ENCODE measurements at places on chromosomes 16 and 17.

DNA sequence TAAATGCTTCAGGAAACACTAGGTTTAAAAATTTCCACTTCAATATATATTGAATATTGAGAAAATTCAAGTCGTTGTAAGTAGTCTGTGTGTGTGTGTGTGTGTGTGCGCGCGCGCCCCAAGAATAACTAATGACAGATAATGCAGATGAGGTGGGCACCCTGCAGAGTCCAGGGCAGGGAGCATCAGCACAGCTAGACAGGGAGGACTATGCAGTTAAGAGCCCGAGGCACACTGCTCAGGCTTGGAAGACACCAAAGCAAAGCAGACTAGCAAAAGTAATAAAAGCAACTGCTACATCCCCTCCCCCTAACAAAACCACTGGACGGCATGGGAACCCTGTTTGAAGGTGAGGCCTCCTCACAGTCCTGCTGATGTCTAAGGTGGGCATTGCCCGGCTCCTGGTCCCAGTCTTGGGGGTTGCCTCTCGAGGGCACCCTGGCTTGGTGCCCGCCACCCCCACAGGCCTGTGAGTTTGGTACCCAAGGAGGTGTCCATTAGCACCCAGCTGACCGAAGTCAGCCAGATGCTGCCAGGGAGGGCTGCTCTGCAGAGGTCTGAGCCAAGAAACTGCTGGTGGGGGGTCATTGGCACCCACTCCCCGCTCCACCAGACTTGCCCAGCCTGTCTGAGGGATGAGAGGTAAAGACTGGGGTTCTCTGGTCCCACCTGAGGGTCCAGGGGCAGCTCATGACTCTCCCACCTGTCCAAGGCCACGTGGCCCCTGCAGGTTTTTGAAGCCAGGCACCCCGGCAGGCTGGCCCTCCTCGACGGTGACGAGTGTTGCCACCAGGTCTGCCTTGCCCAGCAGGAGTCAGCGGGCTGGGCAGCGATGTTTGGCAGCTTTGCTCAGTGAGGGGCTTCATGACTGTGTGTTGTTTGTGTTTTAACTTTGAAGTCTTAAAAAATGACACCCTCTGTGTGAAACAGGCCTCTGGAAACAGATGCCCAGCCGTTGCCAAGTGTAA, 18.7 kb downstream of the LRRC75A start:
- DNase-seq, result no peak

DNA sequence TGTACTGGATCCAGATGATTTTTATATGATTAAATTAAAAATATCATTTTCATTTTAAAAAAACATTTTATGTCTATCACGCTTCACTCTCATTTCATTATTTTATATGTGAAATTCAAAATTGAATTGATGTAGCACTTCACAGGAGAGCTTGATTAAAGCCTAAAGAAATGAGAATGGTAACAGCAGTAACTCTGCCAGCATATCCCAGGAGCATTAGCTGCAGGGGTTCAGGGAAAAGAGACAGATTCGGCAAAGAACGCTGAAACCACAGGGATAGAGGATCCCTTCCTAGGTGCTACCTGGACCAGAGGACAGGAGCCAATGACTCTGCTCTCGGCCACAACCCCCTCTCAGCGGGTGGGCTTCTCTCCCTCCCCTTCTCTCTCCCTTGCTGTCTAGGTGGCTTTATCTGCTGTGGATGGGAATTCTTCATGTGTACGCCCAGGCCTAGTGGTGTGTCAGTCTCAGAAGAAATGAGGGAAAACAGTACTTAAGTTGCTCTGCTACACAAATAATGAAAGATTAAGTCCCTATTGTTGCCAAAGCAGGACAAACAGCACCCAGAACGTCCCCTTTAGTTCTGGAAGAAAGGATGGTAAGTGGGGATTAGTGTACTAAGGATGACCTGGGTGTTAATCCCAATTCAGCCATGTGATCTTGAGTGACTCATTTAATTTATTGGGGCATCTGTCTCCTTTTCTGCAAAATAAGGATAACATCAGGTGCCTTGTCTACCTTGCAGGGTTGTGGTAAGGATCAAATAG, 123.3 kb downstream of the CDK5R1 start:
- no peak for DNase-seq

GRCh38 chr16:84581158-84581557, 36.7 kb downstream of the COTL1 start:
- DNase-seq, result no peak

DNA sequence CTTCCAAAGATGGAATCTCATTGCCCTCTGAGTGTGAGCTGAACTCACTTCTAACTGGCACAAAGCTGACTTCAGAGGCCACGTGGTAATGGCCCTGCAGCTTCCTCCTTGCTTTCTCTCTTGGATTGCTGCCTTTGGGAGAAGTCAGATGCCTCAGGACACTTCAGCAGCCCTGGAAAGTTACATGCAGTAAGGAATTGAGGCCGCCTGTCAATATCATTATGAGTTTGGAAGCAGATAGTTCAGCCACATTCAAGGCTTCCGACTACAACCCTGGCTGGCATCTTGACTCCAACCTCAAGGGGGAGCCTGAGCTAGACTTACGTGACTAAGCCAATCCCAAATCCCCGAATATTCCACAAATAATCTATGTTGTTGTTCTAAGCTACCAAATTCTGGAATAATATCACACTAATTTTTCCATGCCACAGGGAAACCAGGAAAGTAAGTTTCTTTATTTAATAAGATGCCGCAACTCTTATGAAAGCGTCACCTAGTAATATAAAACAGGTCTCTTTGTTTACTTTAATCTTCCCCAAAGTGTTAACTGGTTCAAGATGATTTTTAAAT, 13.6 kb downstream of the CEP20 start:
- peak; percentile 72 for DNase-seq

- no peak for DNase-seq
Observed at GRCh38 chr16:62105244-62105643, 69.0 kb upstream of the CDH8 start.

- DNase-seq, result peak; percentile 90
Observed at GRCh38 chr17:4908711-4909496, 6.0 kb upstream of the CHRNE start.

DNA sequence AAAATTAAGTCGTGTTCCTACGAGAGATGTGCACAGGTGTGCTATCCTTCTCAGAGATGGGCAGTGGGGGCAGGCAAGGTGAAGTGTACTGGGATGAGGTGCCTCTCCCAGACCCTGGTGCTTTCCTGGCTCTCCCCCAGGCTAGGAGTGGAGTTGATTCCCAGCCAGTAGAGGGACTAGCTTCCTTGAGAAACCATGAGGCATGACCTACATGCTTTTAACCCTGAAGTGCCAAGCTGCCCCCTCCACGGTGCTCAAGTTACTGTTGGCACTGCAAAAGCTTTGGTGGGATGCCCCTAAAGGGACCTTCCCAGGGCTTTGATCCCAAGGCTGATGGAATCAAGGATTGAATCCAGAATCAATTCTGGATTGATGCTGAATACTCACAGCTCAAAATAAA, 47.0 kb upstream of the SREBF1 start:
- no peak for DNase-seq

DNA sequence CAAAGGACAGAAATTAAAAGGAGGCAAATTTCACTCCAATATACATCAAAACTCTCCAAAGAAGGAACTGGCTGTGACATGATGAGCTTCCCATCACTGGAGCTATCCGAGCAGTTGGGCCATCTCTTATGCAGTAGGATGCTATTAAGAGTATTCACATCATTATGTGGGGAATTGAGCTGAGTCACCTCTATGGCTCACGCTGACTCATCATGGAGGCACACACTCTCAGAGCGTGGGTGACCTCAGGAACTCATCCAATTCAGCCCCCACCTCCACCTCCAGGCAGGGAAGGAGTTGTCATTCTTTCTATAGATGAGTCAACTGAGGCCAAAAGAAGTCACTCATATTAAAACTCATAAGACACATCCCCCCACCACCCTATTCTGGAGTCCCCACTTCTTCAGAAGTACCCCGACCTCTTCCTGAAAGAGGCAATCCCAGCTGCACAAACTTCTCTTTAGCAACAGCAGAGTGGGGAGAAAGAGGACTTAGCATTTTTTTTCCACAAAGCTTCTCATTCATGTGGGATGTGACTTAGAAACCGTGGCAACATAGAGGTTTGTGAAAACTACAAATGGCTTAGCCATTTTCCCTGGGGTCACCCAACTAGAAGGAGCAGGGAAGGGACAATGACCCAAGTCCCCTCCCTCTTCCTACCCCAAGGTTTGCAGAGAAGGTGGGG, 32.5 kb downstream of the ABCC12 start:
- peak; percentile 98 for DNase-seq

GRCh38 chr16:56753410-56753809, 23.5 kb downstream of the NUP93 start:
- peak; percentile 61 for DNase-seq

DNA sequence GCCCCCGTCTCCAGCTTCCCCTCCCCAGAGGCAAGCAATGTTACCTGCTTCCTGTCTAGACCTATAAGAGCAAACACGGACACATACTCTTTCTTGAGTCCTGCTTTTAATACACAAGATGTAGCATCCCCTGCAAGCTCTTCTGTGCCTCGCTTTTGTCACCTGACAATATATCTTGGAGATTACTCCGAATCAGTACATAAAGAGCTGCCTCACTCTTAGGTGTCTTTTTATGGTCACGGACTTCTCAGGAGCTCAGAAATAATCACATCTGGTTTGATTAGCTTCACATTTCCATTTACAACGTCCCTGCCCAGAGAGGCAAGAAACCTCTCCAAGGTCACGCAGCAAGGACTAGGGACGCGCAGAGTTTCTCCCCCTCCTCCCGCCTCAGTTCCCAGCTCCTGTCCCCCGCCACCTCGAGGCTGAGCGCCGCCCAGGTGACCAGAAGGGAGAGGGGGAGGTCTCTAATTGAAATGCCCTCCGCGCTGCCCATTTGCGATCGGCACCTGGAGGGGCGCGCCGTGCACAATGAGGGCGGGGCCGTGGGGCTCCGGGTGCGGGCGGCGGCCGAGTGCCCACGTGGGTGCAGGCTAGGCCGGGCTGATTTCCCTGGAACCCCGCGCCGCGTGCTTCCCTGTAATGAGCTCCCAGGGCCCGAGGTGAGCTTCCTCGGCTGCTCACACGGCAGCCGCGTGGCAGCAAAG, 13.8 kb upstream of the SEZ6 start:
- DNase-seq, result no peak

- peak; percentile 98 for DNase-seq
Observed at GRCh38 chr17:57892820-57893595, 43.2 kb upstream of the MRPS23 start.

- DNase-seq, result no peak
Observed at GRCh38 chr17:32549559-32549958, 62.8 kb downstream of the CDK5R1 start.

DNA sequence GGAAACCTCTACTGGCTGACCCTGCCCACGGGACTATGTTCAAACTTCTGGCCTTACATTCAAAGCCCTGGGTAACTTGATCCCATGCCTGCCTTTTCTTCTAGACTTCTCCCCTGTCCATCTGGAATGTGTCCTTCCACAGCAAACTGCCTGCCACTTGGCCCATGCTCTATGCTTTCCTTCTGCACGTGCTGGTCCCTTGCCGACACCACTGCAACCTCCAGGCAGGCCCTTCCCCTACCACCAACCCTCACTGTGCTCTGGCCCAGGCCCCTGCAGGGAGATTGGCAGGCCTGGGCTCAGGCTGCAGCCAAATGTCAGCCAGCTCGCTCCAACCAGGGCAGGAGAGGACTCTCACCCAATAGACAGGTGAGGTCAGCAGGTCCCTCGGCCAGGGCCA, 11.0 kb downstream of the HSD11B2 start:
- DNase-seq, result no peak

GRCh38 chr17:17097763-17098345, 55.6 kb downstream of the MPRIP start:
- DNase-seq, result no peak

DNA sequence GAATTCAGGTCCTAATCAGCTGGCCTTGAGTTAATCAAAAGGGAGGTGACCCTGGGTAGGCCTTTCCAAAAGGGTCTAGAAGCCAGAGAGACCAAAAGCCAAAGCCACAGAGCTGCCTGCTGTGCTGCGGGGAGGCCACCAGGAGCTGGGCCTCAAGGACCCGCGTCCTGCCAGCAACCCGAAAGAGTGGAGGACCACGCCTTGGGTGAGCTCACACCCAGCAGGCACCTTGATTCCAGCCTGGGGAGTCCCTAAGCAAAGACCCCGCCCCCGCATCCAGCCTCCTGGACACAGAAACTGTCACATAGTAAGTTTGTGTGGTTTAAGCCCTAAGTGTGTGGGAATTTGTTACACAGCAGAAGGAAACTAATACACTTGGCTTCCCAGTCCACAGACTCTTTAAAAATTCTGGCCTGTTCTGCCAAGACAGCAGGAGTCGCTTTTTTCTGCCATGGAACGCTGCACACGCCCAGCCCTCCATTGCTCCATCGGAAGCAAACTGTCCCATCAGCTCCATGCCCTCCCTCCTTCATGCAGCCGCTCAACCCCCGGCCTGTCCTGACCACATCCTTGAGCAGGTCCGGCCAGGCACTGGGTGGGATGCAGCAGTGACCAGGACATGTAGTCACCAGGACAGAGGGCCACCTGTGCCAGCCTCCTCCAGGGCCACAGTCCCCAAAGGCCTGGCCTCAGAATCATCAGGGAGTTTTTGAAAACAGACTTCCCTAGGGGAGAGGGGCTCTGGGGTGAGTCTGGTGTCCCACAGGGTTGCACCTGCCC, 20.9 kb upstream of the RASD1 start:
- no peak for DNase-seq

DNA sequence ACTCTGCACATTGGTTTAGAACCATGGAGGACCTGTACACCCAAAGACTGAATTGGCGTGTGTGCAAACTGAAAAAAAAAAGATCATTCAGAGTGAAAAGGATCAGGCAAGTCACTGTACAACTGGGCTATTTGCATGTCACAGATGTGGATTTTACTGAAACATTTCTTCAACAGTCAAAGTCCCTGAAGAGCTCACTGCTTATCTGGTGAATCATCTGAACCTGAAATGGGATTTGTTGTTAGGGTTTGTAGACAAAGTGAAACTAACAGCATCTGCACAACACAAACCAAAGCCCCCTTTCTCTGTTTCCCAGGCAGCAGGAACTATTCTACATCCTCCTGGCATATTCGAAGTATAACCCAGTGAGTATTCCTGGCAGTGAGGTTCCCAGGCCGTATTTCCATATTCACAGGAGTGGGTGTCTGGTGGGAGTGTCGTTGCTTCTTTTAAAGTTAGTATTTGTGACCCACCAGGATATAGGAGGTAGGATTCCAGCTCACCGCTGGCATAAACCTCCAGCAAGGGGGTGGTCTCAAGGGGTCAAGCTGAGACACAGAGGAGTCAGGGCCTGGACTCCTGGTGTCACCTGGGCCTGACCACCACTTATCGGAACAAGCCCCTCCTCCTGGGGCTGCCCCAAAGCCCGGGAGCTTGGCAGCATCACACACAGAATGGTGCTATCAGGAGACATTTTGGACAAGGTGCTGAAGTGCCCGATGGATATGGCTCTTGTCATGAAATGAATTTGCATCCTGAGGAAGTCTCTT, 80.9 kb downstream of the GOSR1 start:
- DNase-seq, result no peak

- no peak for DNase-seq
Observed at GRCh38 chr17:73976147-73976546, 227.3 kb upstream of the RPL38 start.

- no peak for DNase-seq
Observed at GRCh38 chr17:48605991-48606891, 1.5 kb upstream of the HOXB6 start.

DNA sequence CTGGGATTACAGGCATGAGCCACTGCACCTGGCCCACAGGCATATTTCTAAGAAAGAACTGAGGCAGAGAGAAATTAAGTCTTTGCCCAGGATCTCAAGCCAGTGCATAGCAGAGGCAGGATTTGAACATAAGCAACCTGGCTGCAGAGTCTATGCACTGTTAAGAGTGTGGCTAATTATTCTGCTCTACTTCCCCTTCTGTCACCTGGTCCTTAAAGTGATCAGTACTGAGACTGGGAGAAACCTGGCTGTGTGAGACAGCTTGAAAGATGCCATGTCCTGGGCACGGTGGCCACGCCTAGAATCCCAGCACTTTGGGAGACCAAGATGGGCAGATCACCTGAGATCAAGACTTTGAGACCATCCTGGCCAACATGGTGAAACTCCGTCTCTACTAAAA, 58.1 kb downstream of the IQCK start:
- no peak for DNase-seq

Data from HCEC 1CT (cell line).